Natural killer cell treated with Interleukin-12 subunit alpha and Interleukin-12 subunit beta and Interleukin-15 and Interleukin-18, amount 100 ng/mL, for 72 hours (primary cell): ENCODE measurements at places on chromosomes 5 and 9.

DNA sequence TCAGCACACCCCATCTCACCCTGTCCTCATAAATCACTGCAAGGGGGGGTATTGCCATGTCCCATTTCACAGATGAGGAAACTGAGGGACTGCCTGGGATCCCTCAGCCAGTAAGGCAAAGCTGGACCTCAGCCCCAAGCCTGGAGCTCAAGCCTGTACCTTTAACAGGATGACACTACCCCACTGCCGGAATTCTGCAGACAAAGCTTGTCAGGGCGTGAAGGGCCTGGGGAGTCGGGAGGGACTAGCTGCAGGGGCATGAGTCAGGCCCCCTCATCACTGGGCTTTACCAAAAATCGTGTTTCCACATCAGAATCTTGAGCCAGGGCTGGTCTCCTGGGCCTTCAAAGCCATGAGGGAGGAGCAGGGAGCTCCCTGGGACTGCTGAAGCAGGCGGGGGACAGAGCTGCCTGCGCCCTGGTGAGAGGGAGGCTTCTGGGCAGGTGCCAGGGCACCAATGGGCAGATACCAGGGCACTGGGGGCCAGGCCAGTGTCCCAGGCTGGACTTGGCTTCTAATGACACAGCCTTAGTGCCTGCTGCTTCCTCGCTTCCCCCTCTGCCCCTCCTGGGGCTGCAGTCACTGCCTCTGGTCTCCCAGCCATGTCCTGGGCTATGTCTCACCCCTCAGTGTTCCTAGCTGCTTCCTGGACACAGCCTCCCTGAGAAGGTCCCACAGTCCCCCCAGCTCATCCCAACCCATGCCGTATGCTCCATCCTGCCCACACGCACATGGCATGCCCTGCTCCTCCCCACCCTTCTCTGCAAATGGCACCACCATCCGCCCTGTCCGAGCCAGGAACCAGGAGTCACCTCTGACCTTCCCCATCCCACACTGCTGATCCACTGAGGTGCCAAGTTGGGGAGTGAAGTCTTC lies 80.7 kb downstream of the LMX1B start:
- H3K27me3 ChIP-seq: peaks cover 11% of the 10 kb centered on the region
- H3K27ac ChIP-seq: no peak overlapping the region
- H3K4me1 ChIP-seq: peaks cover 12% of the 10 kb centered on the region
- no peak overlapping the region for H3K4me3 ChIP-seq

DNA sequence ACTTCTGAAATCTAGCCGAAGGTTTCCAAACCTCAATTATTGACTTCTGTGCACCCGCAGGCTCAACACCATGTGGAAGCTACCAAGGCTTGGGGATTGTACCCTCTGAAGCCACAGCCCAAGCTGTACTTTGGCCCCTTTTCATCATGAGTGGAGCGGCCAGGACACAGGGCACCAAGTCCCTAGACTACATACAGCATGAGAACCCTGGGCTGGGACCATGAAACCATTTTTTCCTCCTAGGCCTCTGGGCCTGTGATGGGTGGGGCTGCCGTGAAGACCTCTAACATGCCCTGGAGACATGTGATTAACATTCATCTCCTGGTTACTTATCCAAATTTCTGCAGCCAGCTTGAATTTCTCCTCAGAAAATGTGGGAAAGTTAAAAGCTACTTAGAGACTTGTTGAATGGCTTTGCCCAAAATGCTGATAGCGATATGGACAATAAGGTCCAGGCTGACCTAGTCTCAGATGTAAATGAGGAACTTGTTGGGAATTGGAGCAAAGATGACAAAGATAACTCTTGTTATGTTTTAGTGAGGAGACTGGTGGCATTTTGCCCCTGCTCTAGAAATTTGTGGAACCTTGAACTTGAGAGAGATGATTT lies 34.1 kb upstream of the CPLANE1 start:
- no peaks in the 10 kb centered on the region for H3K27me3 ChIP-seq
- H3K36me3 ChIP-seq: peaks cover 12% of the 10 kb centered on the region
- no peak overlapping the region for H3K27ac ChIP-seq
- no peak for DNase-seq

DNA sequence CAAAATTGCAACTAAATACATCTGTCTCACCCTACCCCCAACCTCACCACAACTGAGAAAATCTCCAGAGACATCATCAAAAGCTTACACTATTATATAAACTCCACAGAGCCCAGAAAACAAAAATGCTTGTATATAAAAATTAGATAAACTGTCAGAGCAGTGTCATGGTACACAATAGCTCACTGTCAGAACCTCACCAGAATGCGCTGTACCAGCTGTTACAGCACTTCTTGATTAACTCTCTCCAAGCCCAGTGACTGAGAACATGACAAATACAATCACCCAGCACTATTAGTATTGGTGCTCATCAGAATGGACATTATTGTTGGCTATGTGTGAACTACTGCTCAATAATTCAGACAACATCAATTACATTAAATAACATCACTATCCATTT lies 65.7 kb downstream of the ZDHHC21 start:
- H3K4me1 ChIP-seq: peaks cover 6% of the 10 kb centered on the region
- no peaks in the 10 kb centered on the region for H3K27me3 ChIP-seq
- H3K36me3 ChIP-seq: peaks cover 6% of the 10 kb centered on the region
- no peak overlapping the region for H3K4me3 ChIP-seq
- H3K27ac ChIP-seq: no peak overlapping the region
- DNase-seq: no peak

DNA sequence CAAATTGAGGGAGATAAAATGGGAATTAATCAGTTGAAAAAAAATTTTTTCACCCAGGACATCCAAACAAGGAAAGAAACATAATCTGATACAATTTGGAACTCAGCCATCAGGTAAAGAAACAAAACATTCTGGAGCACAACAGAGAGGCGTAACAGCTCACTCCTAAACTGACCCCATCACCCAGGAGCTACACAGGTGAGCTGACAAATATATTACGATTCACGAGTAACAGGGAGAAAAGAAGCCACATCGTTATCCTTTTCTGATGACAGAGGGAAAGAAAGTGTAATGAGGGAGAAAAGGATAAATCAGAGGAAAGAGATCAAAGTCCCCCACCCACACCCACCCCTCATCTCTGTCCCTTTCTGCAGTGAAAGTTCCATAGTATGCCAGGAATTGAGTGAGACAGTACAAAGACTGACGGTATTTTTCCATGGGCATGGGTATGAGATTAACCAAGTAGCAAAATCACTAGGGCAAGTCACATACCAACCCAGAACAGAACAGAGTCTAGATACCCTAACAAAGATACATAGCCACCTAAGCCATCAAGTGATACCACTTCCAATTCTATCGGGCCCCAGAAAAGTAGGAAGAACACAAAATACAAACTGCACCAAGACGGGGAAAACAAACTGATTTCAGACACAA lies 45.4 kb downstream of the TMEM245 start:
- H3K27me3 ChIP-seq: no peaks in the 10 kb centered on the region
- no peak overlapping the region for H3K27ac ChIP-seq
- DNase-seq: no peak
- peaks cover 18% of the 10 kb centered on the region for H3K36me3 ChIP-seq

DNA sequence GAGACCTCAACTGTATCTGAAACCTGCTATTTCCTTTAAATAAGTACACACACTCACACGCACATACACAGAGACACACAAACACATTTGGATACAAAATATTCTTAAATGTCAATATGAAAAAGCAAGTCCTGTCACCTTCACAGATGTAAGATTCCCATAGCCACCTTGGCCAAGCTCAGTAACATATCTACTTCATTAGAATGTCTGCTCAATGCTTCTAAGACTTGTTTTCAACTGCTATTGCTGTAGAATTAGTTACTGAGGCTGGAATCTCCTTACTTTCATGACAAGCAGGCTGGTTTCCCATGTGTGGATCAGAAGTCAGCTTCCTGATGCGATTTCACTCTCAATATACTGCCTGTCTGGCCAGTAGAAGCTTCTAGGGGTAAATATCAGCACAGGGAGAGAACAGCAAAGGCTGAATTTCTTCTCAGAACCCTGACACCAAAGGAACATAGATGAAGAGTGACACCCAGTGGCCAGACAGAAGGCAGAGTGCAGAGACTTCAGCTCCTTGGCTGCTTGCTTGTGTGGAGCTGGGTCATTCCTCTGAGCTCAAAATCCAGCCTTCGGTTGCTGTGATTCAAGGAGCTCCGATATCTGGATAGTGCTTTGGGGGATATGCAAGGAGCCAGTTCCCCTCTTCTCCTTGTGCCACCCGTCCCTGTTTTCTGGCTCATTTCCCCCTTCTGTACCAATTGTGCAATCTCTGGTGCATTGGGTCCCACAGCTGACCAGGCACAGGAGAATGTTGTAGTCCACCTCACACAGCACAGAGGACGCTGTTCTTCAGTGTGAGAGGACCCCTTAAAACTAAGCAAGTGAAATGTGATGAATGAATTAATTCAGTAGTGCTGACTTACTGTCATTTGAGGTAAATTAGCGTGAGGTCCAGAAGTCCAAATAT lies 26.6 kb upstream of the ABLIM3 start:
- no peaks in the 10 kb centered on the region for H3K4me1 ChIP-seq
- no peak overlapping the region for H3K27ac ChIP-seq
- no peaks in the 10 kb centered on the region for H3K36me3 ChIP-seq
- no peak for DNase-seq
- no peak overlapping the region for H3K4me3 ChIP-seq
- H3K27me3 ChIP-seq: peaks cover 36% of the 10 kb centered on the region

GRCh38 chr9:14165376-14166035 lies 148.4 kb downstream of the NFIB start:
- no peak overlapping the region for H3K4me3 ChIP-seq
- H3K4me1 ChIP-seq: no peaks in the 10 kb centered on the region
- H3K36me3 ChIP-seq: no peaks in the 10 kb centered on the region
- H3K27ac ChIP-seq: no peak overlapping the region

- no peak for DNase-seq
- H3K4me1 ChIP-seq: peaks cover 2% of the 10 kb centered on the region
- H3K4me3 ChIP-seq: no peak overlapping the region
- no peak overlapping the region for H3K27ac ChIP-seq
- H3K36me3 ChIP-seq: no peaks in the 10 kb centered on the region
Measured at GRCh38 chr9:91586282-91586681, 162.7 kb upstream of the NFIL3 start.

DNA sequence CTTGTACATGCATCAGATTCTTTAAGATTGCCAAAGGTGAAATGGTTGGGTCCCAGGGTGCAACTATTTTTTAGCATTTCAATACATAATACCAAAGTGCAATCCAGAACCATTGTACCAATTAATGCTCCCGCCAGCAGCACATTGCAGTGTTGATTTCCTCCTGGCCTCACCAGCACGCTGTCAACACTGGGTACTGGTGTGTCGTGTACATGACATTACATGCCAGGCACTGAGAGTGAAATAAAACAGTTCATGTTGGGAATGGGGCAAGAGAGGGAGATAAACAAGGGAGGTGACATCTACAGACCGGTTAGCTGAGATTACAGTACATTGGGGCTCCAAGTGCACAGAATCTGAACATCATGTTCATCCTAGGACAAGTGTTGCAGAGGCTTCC lies 37.8 kb downstream of the HMGCS1 start:
- H3K36me3 ChIP-seq: no peaks in the 10 kb centered on the region
- DNase-seq: no peak
- no peak overlapping the region for H3K27ac ChIP-seq
- H3K4me1 ChIP-seq: no peaks in the 10 kb centered on the region

GRCh38 chr5:138725153-138725817 lies 27.9 kb upstream of the CTNNA1 start:
- peaks cover 39% of the 10 kb centered on the region for H3K27me3 ChIP-seq
- H3K4me1 ChIP-seq: peaks cover 4% of the 10 kb centered on the region
- no peak for DNase-seq

DNA sequence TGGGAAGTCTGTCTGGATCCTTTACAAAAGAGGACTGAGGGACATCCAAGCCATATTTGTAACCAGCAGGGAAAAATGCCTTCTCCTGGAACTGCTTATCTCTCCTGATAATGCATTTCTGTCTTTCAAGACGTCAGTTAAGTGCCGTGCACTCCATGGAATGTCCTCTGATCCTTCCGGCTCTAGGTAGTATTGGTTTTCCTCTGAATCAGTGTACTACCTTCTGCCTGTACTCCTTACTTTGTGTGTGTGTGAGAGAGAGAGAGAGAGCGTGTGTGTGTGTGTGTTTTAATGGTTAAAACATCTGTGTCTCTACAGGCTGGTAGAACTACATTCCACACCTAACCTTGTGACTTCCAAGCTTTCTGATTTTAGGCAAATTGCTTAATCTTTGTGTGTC lies 89.9 kb downstream of the PIP5K1B start:
- DNase-seq: no peak
- peaks cover 24% of the 10 kb centered on the region for H3K27me3 ChIP-seq
- H3K36me3 ChIP-seq: no peaks in the 10 kb centered on the region
- no peak overlapping the region for H3K27ac ChIP-seq

DNA sequence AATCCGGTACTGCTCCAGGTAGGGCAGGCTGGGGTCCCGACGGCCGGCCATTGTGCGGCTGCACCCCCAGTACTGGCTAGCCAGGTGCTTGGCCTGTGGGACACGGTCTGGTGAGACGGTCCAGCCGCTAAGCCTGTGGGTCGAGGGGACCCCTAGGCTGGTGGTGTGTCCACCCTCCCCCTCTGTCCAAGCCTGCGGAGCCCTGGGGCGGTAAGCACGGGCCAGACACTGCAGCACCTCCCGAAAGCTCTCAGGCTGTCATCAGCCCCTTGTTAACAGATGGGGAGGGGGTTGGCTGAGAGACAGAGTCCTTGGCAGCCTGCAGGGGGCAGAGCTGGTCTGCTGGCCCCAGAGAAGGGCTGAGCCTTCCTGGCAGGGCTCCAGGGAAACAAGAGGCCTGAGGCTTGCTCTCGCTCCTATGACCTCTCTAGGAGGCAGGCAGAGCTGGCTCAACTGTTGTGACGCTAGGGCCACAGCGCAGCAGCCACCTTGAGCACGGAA lies 11.8 kb upstream of the MRNIP start:
- H3K27ac ChIP-seq: no peak overlapping the region
- H3K4me1 ChIP-seq: no peaks in the 10 kb centered on the region
- DNase-seq: no peak
- H3K27me3 ChIP-seq: no peaks in the 10 kb centered on the region
- no peaks in the 10 kb centered on the region for H3K36me3 ChIP-seq

- H3K36me3 ChIP-seq: no peaks in the 10 kb centered on the region
- H3K27ac ChIP-seq: no peak overlapping the region
- H3K27me3 ChIP-seq: no peaks in the 10 kb centered on the region
- H3K4me1 ChIP-seq: no peaks in the 10 kb centered on the region
- DNase-seq: no peak
Measured at GRCh38 chr9:71177901-71178300, 56.5 kb upstream of the TRPM3 start.

GRCh38 chr9:26058111-26058895 lies 380.1 kb upstream of the TUSC1 start:
- H3K4me1 ChIP-seq: no peaks in the 10 kb centered on the region
- H3K36me3 ChIP-seq: peaks cover 9% of the 10 kb centered on the region
- H3K4me3 ChIP-seq: no peak overlapping the region
- H3K27ac ChIP-seq: no peak overlapping the region
- no peak for DNase-seq
- H3K27me3 ChIP-seq: no peaks in the 10 kb centered on the region
